Left renal pelvis (tissue), 4 donors: ENCODE measurements at places on chromosomes 7 and 10. TPM values are rescaled to one million over a fixed set of nuclear protein-coding genes. Genes with fewer than 3 reads are reported as not detected.

GRCh38 chr10:97204826-97205679 lies 19.3 kb upstream of the SLIT1 start:
- no peak for DNase-seq

C7orf57 gene
- polyA plus RNA-seq = 0.89 TPM

- peak; percentile 50 for DNase-seq
Observed at GRCh38 chr10:35336084-35336831, at the start of gene CCNY. Gene CCNY, plus strand, starts transcription at chr10:35336509. Its CDS starts 545 bp downstream, at chr10:35337054.

GRCh38 chr10:132746801-132747625 lies 38.9 kb downstream of the NKX6-2 start:
- DNase-seq = no peak

- DNase-seq = no peak
Observed at GRCh38 chr7:95481271-95482165, 4.2 kb upstream of the ASB4 start.

- no peak for DNase-seq
Observed at GRCh38 chr7:138138244-138138643, 62.0 kb downstream of the AKR1D1 start.

MACROH2A2 gene
- 39.8 TPM for polyA plus RNA-seq

GRCh38 chr10:50293513-50294313 lies 42.4 kb upstream of the ASAH2 start:
- no peak for DNase-seq

GRCh38 chr10:55374917-55375316 lies 573.9 kb upstream of the PCDH15 start:
- no peak for DNase-seq

DNA sequence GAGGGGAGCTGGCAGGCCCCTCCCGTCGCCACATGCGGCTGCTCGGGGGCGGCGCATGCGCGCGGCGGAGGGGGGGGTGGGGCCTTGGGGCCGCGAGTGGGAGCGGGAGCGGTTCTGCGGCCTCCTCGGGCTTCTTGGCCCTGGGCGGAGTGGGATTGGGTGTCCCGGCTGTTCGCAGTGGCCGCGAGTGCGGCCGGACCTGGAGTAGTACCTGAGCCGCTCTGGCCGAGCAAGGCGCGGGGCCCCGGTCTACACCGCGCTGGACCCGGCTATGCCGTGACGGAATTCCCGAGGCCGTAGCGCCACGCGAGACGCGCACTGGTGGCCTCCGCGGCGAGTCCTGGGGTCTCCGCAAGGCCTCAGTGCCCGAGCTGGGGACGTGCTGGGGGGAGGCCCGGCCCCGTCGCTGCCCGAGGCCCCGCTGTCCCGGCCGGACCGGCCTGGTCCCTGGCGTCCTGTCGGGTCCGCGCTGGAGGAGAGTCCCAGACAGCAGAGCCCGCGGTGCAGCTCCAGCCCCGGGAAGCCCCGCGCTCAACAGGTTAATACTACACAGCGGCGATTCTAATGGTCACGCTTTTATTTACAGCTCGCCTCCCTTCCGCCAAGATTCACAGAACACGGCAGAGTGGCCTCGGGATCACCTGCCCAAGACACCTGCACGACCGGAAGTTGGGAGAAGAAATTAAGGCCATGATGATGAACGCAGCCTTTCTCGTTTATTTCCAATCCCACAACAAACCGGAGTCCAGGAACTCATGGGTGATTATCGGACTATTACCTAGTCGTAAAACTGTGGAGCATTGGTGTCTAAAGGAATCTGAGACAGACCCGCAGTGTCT lies 671 bp upstream of the PAXIP1 start:
- DNase-seq = peak; percentile 72

DNA sequence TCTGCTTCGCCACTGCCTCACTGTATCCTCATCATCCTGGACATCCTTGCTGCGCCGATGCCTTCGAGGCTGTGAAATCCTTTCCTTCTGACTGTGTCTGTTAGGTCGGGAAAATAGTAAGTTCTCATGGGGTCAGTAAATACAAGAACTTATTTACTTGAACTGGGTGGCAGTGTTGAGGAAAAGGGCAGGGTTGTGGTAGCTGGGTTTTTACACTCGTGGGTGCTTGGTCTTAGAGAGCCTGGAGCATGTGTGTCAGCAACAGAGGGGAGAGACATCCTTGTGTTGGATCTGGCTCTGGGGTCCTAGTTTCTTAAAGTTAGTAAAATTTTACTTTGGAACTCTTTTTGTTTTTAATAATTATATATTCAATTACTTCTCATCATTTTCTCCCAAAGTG lies 112.9 kb upstream of the GATA3 start:
- DNase-seq = no peak

- DNase-seq = no peak
Observed at GRCh38 chr7:24025094-24025493, 258.9 kb upstream of the NPY start.

NFKB2 gene
- polyA plus RNA-seq = 16.9 TPM

DNA sequence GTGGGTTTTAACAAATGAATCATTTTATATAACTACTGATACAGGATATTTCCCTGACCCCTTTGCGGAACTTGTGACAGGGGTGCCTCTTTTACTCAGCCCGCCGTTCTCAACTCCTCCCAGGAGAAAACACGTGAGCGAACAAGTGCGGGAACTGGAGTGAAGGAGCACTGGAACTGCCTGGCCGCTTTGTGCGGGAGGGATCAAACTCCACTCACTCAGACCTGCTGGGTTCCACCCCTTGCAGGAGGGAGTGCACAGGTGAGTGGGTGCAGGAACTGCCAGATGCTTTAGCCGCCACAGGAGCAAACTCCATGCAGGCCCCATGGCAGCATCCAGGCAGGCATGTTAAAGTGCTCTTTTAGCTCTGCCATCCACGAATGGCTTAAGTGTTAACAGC lies 513.4 kb upstream of the GRM3 start:
- DNase-seq = no peak

DNA sequence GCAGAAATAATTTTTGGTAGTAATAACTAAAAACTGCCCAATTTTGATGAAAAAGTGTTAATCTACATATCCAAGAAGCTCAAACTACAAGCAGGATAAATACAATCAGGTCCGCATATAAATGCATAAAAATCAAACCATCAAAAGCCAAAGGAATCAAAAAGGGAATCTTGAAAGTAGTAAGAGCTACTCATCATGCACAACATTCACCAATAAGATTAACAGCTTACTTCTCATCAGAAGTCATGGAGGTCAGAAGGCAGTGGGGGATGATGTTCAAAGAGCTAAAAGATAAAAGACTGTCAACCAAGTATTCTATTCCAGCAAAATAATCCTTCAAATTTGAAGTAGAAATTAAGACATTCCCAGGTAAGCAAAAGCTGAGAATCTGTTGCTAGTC lies 76.4 kb downstream of the CRPPA start:
- DNase-seq = no peak

DNA sequence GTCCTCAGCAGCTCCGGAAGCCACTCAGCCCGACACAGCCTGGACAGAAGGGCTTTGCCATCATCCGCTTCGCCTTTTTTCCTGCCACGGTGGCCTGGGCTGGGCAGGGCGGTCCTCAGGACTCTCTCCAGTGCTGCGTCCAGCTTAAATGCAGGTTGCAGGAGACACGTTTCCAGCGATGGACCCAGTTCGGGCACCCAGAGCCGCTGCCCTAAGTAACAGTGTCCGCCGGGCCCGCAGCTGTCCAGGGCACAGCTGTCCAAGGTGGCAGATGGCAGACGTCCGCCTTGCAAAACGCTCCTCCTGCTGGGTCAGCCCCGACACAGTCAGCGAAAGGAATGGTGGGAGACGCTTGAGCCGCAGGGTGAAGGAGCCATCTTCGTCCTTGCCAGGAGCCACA lies 37.0 kb upstream of the FOXL3 start:
- DNase-seq = no peak

GRCh38 chr10:20271490-20271889 lies 455.3 kb downstream of the PLXDC2 start:
- no peak for DNase-seq

GRCh38 chr10:92688927-92689662 lies 660 bp upstream of the HHEX start:
- DNase-seq = no peak

DNA sequence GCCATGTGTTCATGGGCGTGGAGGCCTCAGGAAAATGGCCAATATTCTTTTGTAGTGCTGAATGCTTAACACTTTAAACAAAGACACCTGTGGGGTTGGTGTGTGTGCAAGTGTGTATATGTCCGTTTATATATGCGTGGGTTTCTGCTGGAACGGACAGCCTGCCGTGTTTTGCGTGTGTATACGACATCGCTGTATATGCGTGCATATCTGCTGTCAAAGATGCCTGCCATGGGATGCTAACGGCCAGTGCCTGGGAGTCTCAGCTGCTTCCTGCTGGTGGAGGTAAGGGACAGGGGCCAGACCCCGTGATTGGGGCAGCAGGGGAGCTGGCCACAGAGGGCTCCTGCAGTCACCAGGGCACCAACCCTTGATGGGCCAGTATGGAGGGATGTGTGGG lies 216.3 kb upstream of the SHH start:
- DNase-seq = no peak

DNA sequence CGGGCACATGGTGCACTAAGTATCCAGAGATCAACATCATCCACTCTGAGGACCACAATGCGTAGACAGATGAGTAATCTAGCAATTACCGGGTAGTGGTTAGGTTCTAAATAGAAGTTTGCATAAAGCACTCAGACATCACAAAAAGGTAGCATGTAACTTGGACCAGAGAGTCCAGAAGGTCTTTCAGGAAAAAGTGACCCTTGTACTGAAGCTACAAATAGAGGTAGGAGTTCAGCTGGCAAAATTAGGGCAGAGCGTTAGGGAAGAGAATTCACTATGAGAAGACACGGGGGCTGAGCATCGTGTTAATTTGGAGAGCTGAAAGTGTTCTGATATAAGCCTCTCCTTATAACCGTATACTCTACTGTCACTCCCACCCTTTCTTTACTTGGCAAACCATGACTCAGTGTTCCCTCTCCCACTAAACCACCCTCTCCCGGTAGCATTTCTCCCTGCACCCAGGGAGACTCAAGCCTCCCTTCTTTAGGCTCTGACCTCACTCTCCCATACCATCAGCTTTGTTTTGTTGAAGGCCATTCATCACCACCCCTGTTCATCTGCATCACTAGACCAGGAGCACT lies 222.2 kb upstream of the FZD1 start:
- no peak for DNase-seq

DNA sequence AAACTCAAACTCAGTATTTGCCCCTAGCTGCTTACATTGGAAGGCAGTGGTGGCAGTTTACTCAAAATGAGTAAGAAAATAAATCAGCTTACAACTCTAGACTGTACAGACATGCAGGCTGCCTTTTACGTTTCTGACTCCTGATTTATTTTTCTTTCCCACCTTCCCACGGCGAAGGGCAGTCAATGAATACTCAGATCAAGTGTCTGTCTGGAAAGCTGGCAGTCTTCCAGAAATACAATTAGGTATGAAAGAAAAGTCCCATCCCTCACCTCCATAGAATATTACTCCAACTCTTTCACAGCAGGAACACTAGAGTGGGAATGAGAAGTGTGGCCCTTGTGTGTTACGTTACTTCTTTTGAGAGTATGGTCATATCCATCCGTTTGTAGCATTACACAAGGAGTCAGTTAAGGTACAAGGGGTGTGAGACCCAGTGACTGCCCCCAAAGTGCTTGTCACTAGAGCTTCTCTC lies 1.3 kb upstream of the PAPSS2 start:
- no peak for DNase-seq

DGKI gene
- 0.38 TPM for polyA plus RNA-seq

GRCh38 chr10:52639652-52640051 lies 132.9 kb downstream of the MBL2 start:
- no peak for DNase-seq

DNA sequence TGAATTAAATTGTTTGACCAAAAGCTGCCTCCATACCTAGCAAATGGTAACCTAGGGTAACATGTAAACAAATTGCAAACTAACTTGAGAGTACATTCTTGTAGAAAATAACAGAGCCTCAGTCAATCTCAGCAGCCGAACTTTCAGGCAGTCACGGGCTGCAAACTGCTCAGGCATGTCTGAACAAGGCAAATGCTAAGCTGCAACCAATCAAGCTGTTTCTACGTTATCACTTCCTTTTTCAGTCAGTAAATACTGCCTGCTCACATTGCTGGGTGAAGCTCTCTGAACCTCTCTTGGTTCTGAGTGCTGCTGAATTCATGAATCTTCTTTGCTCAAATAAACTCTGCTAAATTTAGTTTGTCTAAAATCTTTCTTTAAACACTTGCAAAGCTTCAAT lies 1212.4 kb downstream of the SORCS1 start:
- DNase-seq = peak; percentile 31

C10orf143 gene
- polyA plus RNA-seq = 4.7 TPM

- DNase-seq = no peak
Observed at GRCh38 chr10:128713874-128714570, 587.8 kb upstream of the MKI67 start.

DNA sequence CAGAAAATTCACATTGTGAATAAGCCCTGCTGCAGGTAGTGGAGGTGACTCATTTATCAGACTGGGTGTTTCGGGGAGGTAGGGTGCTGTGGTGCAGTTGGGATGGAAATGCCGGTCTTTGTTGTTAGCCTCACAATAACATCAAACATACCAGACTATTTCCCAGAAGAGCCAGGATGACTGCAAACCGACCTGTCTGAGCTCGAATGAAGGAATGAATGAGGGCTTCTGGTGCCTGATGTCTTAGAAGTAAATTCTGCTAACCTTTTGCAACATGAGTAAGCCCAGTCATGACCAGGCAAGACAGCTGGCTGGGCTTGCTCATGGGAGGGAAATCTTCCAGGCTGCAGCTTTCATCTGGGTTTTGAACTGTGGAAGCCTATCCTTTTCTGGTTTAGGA lies 2.4 kb upstream of the VDAC2 start:
- DNase-seq = no peak

DNA sequence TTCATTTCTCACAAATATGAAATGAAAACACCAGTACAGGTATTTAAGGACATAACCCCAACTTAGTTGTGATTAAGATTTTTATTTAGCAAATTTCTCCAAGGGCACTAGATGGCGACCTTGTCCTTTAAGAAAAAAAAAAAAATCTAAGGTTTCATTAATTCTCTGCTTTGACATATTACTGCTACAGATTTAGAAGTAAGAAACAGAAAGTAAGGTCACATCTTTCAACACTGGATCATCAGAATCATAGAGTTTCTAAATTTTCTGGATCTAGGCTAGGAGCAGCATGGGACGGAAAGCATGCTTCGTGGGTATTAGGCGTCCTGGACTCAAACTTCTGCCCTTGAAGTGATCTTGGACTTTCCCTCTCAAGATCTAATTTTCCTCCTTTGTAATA lies 85.5 kb upstream of the PRKG1 start:
- no peak for DNase-seq

PIP gene
- polyA plus RNA-seq = not detected

DNA sequence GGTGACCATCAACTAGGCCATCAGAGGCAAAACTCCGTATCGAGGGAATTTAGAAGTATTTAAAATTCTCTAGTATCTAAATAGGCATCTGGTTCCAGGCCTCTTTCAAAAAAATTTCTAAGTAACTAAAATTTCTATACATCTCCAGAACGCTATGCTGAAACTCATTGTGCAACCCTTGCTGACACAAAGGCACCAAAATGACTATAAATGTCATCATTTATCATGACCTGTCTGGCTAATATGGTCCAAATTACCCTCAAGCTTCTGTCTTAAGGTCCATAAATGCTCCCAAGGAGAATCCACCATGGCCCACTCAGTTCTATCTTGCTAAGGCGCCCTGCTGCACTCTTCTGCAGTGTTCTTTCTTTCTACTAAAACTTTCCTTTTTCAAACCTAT lies 16.2 kb downstream of the STEAP4 start:
- no peak for DNase-seq

CLDN3 gene
- polyA plus RNA-seq = 62.9 TPM
